ENCODE measurements at places on chromosomes 2 and 18.

DNA sequence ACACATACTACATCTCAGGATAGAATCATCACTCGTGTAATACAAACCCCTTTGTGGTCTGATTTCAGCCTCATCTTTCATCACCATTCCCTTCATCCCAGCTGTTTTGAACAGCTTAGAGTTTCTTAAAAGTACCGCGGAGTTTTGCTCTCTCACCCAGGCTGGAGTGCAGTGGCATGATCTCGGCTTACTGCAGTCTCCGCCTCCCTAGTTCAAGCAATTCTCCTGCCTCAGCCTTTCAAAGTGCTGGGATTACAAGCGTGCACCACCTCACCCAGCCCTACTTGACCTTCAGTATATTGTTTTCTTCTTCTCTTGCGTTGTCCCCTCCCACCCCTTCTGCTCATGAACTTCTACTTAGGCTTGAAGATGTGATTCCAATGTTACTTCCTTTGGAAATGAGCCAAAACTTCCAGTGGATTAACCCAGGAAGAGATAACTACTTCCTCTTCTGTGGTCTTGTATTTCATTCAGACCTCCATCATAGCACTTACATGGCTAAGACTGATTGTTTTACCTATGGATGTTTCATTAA lies 15.8 kb downstream of the ERLEC1 start:
- DNase-seq: no peak

GRCh38 chr2:51028829-51029228 lies 3.1 kb downstream of the NRXN1 start:
- DNase-seq: no peak

GRCh38 chr2:71063216-71063615 lies 5.2 kb upstream of the NAGK start:
- DNase-seq: no peak

GRCh38 chr2:203886661-203887151 lies 19.1 kb downstream of the CTLA4 start:
- DNase-seq: no peak

DNA sequence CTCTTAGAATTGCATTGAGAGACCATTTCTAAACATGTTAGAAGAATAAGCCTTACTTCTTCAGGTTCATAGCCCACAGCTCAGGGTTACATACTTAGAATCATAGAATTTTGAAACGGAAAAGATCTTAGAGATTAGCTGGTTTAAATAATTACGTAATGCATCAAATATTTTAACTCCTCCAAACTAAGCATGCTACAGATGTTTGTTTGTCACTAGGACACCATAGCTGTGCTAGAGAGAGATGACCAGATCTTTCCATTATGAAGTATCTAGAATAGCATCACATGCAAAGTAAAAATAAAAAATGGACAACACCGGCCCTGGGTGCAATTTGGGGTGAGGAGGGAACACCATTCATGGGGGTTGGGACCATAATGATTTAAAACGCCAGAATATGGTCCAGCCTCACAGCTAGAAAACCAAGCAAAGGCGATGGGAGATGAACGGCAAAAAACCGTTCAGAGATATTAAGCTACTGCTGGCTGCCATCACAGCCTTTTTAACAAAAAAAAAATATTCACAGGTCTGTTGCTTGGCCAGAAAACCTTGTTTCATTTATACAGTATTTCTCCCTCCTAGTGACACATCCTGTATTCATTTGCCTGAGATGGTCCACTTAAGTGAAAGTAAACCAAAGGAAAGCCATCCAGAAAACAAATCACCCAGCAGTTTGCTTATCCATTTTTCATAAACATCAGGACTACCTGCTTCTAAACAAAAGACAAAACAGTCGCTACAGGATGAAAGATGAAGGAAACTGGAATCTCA lies 94.2 kb downstream of the EPHA4 start:
- no peak for DNase-seq

GRCh38 chr2:69242651-69243051 lies 144.4 kb downstream of the GFPT1 start:
- no peak for DNase-seq

DNA sequence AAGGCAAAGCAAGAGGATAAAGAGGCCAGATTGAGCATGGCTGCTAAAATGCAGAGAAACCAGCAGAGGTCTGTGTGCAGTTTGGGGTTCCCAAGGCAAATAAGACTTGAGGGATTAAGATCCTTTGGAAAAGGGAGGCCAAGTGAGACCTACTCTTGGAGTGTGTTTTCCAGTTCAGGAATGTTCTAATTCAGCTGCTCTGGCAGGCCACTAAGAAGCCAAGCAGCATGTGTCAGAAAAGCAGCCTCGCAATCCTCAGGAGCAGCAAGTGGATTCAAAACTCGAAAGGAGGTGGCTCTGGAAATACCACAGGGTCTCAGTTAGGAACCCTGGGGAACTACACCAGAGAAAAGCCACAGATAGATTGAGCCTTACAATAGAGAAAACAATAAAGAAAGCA lies 569.2 kb downstream of the METTL4 start:
- DNase-seq: no peak

GRCh38 chr2:128638341-128639119 lies 319.9 kb upstream of the HS6ST1 start:
- DNase-seq: peak; percentile 23

DNA sequence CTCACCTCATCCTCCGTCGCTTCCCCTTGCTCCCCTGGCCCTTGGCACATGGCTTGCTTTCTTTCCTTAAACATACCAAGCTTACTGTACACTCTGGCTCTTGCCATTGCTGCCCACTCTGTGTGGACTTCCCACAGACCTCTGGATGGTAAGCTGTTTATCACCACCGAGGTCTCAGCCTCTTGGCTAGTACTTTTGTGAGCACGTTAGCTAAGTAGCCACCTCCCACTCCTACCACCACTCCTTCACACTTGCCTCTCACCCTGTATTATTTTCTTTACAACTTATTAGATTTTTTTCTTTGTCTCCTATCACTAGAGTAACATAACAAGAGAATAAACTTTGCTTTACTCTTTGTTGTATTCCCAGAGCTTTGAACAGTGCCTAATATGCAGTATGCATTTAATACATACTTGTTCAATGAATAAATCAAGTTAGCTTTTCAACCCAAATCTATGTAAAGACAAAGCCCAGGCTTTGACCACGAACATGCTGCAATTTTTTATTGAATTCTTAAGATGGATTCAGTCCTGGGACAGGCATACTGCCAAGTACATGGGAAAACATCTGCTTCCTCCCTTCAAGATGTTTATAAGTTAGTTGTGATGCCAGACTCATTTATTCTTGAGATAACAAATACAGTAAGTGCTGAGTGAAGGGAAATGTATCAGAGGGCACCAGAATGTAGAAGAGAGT lies 25.0 kb upstream of the MSGN1 start:
- DNase-seq: no peak

DNA sequence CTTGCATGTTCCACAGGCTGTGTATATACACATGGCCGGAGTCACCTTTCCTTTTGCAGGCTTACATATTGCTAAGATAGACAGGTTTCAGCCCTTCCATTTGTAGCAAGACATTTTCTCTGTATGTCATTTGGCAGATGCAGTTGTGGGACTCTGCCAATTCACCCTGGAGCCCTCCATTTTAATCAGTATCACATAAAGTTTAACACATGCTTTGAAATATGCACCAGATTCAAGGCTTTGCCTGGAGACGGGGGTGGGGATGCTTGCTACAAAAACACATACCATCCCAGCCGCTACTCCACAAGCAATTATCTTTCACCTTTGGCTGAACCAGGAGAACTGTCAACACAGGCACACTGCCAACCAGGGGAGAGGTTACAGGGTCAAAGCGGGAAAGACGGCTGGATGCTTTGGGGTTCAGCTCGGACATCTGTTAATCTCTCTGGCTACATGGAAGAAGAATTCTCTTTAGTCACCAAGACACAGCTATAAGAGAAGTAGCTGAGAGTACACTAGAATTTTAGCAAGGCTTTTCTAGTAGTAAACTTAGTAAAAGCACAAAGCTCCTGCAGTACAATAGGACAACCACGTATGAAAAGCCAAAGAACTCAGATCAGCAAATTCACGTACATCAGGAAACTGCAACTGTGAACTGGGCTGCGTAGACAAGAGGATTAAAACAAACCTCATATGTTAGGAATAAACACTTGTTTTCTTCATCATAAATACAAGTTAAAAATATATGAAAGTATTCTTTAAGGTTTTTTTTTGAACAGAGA lies 130.9 kb downstream of the EXOC6B start:
- peak; percentile 50 for DNase-seq

All from NCI-H2081 (cell line).